ENCODE measurements at places on chromosomes 1 and 21.

DNA sequence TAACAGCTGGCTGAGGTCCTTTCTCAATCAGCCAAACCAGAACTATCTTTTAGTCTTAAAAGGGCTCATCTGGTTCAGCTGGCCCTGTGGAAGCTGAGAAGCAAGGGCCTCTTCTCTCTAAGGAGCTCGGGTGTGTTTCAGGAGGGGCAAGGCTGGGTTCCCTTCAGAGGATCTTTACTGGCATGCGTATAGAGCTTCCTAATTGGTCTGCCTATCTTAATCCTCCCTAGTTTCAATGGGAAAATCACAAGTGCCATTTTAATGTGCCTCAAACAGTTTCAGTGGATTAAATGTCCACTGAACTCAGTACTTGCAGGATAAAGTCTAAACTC, 81.5 kb upstream of the LBR start:
- DNase-seq = no peak

GRCh38 chr1:34050709-34051485, 114.1 kb downstream of the CSMD2 start:
- DNase-seq = no peak

- DNase-seq = no peak
Observed at GRCh38 chr1:206708058-206708457, 23.4 kb downstream of the MAPKAPK2 start.

DNA sequence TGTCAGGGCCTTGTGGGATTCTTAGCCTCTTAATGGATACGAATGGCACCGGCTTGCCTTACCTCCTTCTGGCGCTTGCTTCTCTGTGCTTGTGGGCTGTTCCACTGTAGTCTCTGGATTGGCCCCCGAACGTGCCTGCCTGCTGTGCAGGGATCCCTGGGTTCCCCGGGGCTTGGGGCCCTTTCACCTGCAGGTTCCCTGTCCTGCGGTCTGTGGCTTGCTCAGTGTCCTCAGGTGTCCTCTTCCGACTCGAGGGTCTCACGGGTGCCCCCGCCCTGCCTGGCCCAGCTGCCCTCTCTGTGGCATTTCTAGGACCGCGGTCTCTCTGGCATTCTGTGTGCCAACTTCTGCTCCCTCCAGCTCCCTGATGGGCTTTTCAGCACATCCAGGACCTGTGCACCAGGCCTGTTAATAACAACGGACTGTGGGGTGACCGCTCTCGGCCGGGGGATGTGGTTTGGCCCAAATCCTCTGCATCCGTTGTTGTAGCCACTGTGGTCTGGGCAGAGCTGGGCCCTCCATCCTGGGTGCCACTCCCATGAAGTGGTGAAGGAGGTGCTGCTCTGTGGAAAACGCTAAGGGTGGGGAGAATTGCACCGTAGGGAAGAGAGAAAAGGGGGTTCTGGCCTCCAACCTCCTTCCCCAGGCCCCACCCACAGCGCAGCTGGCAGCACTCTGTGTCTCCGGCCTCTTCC, 12.4 kb downstream of the COL18A1 start:
- DNase-seq = no peak

DNA sequence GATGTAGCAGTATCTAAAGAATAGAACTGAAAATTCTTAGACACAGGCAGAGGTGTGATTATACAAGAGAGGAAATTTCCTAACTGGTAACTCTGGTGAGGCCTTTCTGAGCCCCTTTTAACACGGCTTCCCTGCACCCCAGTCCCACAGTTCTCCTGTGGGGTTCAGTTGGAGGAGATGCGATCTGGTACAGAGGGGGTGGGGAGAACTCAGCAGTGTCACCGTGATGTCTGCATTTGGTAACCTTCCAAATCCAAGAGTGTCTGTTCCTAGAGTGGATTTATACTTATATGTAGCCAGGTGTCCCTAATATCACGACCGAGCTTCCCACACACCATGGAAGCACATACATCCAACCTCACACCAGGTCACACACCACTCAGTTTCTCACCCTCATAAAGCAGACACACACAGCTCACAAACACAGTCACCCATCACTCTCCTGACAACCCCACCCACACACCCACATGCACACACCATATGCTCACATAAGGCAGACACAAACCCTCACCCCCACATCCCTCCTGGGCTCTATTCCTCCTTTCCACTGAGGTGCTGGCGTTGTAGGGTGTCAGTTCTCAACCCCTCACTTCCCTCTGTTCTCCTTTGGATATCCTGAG, 48.5 kb downstream of the RHBG start:
- no peak for DNase-seq

Data from GM13976 (cell line).